NCI-H774 (cell line): ENCODE measurements at places on chromosomes 4 and X.

- no peak for DNase-seq
Measured at GRCh38 chrX:70079870-70080269, 17.6 kb downstream of the OTUD6A start.

DNA sequence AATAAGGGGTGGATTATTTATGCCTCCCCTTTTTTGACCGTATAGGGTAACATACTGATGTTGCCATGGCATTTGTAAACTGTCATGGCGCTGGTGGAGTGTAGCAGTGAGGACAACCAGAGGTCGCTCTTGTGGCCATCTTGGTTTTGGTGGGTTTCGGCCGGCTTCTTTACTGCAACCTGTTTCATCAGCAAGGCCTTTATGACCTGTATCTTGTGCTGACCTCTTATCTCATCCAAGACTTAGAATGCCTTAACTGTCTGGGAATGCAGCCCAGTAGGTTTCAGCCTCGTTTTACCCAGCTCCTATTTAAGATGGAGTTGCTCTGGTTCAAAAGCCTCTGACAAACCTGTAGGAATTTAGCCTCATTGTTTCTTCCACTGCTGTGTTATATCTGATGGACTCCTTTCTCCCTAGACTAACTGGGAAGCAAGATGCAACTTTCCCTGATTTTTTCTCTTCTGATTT is 71.4 kb downstream of the TMEM131L start:
- DNase-seq: no peak

GRCh38 chr4:150423503-150423902 is 158.4 kb upstream of the MAB21L2 start:
- DNase-seq: no peak

DNA sequence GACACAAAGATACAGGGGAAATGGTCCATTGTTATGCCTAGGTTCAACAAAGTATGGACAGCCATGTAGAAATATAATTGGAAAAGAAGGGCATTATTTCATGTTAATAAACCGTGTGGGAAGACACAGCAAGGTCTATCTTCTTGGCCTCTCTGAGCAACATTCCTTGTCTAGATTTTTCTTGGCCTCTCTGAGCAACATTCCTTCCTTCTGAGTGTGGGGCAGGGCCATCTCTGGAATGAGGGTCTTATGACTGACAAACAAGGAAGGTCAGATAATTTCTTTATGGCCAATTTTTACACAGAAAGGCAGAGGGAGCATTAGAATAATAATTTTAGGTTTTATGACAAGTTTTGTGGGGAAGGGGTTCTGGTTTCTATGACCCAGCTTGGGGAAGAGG is 24.3 kb upstream of the MAOA start:
- DNase-seq: no peak

DNA sequence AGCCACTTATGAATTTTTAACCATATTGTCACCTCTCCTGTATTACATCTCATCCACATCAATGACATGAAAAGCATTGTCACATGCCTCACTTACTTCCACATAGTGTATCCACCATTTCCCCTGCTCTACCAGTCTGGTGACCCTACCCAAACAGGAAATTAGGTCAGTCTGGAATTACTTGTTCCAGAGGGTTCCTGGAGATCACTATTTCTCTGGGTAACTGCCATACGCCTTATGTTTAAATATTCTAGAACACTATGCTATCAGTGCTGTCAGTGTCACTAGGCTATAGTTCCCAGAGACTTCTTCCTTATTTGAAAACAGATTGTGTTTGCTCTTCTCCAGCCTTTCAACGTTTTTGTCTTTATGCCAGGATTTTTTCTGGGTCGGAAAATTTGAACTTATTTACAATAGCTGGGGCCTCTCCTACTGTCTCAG is 15.0 kb downstream of the SRPX2 start:
- no peak for DNase-seq

DNA sequence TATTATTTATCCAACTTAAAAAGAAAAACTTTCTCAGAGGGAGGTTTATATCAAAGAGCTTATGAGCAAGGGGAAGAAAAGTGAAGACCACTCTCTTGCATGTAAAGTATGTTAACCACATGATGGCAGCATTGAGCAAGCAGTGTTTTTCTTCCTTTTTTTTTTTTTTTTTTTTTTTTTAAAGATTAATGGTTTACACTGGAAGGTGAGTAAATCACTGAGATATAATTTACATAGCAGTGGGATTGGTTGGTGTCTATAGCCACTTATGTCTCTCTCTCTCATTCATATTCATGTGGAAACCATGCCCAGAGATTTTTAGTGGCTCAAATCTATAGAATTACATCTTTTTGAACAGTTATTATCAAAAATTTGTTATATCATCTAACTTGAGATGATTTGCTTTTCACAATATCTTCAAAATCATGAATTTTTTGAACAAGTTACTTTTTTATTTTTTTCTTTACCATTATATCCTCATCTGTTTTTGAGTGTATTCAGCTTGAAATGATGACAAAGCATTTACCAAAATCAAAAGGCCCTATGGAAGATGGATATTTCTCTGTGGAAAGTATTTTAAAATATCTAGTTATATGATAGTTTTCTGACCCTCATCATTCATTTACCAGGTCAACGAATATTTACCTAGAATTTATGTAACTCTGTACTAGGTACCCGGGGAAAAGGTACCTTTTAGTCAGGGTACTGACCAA is 31.6 kb downstream of the MTHFD2L start:
- peak; percentile 16 for DNase-seq

- DNase-seq: no peak
Measured at GRCh38 chrX:114162068-114162735, 421.7 kb upstream of the HTR2C start.

- DNase-seq: no peak
Measured at GRCh38 chrX:154819771-154820341, 14.6 kb upstream of the MPP1 start.

- no peak for DNase-seq
Measured at GRCh38 chr4:141348125-141348524, 127.4 kb downstream of the ZNF330 start.

DNA sequence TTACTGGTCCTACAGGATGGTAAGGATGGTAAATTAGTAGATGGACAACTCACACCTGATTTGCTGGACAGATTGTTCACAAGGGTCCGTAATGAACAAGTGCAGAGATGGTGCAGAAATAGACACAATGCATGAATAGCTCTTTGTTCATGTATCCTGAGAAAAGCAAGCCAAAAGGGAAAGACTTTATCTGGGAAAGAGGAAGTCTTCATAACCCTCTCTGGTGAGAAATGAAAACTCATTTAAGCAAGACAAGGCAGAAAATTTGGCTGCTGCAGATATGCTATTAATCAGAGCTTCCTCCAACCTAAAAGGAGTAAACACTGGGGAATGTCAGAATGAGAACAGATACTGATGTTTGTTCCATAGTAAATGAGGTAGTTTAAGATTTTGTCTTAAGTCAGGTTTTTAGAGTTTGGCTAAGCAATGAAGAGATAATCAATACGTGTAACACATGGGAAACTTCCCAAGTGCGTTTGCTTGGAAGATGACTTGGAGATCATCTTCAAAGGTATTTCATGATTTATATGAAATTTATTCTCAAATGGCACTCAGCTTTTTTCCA is 152.4 kb upstream of the BMPR1B start:
- DNase-seq: no peak

- DNase-seq: no peak
Measured at GRCh38 chr4:17336986-17337385, 174.9 kb downstream of the QDPR start.

DNA sequence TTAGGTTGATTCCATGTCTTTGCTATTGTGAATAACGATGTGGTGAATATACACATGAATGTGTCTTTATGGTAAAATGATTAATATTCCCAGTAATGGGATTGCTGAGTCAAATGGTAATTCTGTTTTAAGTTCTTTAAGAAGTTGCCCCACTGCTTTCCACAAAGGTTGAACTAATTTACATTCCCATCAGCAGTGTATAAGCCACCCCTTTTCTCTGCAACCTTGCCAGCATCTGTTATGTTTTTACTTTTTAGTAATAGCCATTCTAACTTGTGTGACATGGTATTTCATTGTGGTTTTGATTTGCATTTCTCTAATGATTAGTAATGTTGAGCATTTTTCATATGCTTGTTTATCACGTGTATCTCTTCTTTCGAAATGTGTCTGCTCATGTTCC is 503.3 kb downstream of the PCDH18 start:
- no peak for DNase-seq

DNA sequence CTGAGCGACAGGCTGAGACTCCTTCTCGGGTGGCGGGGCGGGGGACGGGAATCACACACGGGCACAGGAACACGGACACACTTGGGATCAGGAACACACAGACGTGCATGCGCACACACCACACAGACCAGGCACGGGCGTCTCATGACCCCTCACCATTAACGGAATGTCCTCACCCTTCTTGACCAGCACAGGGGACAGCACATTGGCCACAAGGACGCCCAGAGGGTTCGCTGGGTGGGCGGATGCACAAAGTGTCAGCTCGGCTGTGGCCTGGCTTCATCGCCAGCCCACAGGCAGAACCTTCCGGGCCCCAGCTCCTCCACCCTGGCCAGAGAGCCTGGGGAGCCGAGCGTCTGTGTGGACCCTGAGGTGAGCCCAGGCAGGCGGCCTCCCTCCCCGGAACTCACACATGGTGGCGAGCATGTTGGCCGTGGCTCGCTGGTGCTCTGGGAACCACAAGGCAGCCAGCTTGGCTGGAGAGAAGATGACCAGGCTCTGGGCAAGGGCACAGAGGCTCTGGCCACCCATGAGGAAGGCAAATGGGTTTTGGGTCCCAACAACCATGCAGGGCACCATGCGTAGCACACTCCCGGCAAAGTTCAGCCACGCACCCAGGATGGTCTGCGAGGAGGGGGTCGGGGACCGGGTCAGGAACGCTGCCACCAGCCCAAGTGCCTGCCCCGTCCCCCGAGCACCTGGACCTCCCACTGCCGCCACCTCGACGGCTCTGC is 3.1 kb downstream of the SLC49A3 start:
- no peak for DNase-seq

- DNase-seq: no peak
Measured at GRCh38 chr4:80311130-80311529, 24.4 kb upstream of the CFAP299 start.

DNA sequence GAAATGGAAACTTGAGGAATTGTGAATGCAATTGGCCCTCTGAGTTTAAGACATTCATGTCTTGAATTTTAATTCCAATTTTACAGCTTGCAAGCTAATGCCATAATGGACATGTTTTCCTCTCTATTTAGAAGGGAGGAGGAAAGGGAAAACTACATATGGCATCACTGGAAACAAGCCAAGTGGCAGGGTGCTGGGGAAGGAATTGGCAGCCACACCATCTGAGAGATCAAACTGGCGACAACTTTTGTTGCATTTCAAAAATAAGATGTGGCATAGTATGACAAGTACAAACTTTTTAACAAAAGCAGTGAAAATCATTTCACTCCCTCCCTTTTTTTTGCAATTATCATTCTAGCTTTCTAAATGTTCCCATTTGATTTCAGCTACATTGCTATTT is 615.6 kb downstream of the CENPC start:
- DNase-seq: no peak

DNA sequence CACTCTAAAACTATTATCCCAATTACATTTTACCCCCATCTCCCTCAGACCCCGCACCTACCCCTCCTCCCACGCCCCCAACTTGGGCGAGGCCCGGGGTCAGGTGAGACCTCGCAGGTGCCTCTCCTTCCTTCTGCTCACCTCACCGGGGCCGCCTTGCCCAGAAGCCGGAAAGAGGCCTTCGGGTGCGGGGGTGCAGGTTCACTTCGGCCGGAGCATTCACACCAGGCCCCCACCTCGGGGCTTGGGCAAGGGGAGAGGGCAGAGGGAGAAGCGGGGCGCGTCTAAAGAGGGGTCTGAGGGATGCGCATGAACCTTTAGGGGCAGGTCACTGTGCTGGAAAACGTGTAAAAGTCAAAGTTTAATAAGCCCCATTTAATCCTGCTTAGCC is 427 bp downstream of the ZNF182 start:
- no peak for DNase-seq

DNA sequence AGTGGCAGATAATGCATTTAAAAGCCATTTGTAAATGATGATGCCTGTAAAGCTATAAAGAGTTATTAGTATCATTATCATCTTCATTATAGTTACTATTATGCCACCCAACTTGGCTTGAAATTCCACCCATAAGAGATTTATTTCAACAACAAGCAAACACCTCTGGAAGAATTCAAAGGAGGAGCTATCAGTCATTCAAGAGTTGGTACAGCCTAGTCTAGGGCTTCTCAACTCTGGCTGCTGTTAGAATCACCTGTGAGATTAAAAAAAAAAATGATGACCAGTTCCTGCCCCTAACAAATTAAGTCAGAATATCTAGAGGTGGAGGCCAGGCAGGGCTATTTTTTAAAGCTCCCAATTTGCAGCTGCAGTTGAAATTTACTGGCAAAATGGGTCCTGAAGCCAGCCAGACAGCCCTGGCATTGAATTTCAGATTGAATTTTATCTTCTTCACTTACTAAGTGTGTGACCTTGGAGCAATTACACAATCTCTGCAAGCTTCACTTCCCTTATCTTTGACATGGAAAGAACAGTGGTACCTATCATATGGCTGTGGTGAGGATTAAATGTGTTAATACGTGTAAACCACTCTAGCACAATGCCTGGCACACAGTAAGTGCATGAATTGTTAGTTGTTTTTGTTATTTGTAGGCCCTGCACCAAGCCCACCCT is 52.9 kb upstream of the EDA start:
- DNase-seq: no peak

DNA sequence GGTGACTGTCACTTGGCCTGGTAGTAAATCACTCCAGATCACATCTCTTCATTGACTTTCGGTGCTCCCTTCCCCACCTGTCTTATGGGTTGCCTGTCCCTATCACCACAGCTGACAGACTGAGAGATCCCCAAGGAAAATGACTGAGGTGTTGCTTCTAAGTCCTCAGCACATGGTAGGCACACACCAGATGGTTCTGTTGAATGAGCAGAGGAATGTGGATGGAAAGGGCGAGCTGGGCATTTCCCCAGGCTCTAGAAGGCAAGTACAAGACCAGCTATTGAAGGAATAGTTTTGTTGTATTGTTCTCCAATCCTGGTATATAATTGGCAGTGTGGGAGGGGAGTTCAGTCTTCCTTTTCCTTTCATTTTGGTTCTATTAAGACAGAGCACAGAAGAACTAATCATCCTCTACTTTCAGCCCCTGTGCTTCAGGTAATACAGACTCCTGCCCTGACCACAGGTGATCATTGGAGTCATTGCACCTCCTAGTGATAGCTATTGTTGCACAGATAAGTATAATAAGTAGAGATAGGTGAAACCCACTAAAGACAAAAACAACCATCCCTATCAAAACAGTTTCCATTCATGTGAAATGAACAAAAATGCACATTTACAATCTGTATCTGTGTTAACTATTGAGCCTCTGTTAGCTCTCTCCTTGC is 158.6 kb downstream of the TRAM1L1 start:
- no peak for DNase-seq
